ENCODE measurements at places on chromosomes 3 and 15.
A peak's percentile ranks its signal among the peaks of the same experiment; 100 is the strongest.

DNA sequence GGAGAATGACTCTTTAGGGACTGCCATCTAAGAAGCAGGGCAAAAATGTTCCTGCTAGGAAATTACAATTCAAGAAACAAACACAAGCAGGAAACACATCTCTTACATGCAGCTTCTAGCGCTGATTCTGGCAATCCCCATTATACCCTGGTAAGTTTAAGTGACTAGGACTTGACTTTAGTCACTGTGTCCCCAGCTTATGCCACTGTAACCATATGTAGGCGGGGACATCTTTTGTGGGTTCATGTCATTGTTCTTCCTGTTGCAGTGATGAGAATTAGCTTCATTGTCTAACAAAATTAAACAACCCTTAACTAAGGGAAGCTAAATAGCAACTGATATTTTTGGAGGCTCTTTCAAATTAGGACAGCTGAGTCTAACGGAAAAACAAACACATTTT lies 17.9 kb upstream of the FAM81A start:
- DNase-seq, result no peak

- no peak for DNase-seq
Measured at GRCh38 chr3:46406443-46406787, 451 bp downstream of the CCR5AS start.

DNA sequence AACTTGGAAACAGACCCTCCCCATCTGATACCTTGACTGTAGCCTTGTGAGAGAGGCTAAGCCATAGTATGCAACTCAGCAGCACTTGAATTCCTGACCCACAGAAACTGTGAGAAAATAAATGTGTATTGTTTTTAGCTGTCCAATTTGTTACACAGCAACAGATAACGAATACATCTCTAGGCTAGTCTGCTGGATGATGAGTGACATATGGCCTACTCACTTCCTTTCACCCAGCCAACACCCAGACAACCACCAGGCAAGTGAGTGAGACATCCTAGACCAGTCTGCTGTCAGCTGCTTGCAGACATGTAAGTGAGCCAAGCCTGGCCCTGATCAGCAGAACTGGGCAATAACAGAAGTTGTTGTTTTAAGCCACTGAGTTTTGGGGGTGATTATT lies 19.2 kb upstream of the SMAD6 start:
- DNase-seq, result no peak

- DNase-seq, result no peak
Measured at GRCh38 chr3:192923731-192924130, 6.1 kb upstream of the MB21D2 start.

DNA sequence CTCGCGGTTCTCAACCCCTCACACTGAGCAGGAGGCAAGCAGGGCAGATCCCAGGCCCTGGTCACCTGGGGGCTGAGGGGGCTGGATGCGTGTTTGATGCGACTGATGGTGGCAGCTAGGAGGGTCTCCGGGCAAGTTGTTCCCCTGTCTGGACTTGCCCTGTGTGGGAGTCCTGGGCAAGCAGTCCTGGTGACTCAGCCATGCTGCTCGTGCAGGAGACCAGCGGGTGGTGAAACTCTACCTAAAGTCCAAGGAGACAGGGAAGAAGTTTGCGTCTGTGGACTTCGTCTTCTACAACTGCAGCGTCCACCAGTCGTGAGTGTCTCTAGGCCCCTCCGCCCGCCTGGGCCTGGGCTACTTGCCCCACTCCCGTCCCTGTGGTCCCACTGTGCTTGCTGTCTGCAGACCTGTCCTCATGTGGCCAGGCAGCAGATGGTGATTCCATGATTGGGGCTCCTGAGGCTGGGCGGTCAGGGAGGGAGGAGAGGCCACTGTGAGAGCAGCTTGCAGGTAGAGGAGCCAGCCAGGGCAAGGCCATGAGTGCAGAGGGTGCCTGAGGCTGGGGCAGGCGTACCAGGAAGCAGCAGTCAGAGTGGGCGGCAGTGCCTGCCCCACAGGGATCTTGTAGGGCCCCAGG lies 23.1 kb downstream of the PLXNA1 start:
- no peak for DNase-seq

DNA sequence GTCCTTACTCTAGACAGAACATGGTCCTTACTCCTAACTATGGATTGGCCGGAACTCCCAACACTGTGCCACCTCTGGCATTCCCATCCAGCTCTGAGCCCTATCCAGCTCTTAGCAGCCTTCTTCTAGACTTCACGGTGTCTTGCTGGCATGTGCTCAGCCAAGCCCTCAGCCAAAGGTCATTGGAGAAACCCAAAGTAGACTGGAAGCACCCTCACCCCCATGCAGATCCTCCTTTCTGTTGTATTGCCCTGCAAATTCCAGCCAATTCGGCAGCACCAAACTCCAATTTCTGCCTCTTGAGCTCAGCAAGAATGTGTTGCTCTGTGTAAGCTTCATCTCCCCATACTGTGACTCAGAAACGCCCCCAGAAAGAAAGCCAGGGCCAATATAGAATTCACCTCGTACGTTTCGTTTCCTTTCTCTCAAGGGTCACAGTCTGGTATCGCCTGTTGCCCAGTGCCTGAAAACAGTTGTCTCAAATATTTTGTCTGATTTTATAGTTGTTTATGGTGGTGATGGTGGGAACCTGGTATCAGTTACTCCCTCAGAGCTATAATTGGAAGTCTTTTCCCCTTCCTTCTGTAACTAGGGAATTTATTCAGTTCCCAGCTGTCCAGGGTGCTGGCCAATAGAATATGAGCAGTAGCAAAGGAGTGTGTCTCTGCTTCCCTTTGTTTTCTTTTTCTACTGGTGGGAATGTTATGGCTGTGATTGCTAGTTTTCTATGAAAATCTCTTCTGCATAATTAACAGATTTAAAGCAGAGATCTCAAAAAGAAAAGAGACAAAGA lies 28.4 kb upstream of the EPHB3 start:
- DNase-seq, result no peak

GRCh38 chr3:97821774-97822358 lies at the start of gene CRYBG3:
CRYBG3 (plus strand) TSS chr3:97822011; CDS start chr3:97822207, 196 bp downstream.
- peak; percentile 87 for DNase-seq

GRCh38 chr15:71575474-71576045 lies 234.8 kb upstream of the NR2E3 start:
- DNase-seq, result no peak

DNA sequence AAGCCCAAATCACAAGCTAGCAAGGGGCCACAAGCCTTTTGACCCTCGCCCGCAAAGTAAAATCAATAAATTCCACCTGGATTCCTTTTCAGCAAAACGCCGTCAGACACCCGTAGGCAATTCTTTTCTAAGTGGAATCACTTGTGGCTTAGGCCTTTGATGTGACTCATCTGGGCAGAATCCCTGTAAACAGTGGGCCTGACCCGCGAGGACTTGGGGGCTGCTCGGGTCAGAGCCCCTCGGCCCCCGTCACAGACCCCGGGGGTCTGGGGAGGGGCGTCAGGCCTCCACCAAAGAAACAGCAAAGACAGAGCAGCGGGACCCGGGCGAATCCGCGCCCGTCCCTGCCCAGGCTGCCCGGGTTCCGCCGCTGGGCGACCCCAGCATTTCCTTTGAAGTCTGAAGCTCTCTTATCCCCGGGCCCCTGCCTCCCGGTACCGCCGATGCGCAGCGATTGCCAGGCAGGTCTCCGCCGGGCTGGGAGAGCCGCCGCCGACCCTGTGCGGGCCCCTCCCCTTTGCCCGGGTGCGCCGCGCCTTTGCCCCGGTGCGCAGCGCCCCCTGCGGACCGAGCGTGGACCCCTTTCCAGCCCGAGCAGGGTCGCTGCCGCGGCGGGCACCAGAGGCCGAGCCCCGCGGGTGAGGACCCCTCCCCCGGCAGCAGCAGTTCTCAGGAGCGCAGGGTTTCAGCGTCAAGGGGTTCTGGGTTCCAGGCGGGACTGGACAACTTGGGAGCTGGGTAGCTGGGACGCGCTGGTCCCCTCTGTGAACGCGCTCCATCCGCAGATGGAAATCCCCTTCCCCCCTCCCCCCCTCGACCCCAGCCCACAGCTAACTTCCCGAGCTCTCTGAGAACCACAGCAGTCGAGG lies 178.3 kb downstream of the UACA start:
- DNase-seq, result peak; percentile 58

DNA sequence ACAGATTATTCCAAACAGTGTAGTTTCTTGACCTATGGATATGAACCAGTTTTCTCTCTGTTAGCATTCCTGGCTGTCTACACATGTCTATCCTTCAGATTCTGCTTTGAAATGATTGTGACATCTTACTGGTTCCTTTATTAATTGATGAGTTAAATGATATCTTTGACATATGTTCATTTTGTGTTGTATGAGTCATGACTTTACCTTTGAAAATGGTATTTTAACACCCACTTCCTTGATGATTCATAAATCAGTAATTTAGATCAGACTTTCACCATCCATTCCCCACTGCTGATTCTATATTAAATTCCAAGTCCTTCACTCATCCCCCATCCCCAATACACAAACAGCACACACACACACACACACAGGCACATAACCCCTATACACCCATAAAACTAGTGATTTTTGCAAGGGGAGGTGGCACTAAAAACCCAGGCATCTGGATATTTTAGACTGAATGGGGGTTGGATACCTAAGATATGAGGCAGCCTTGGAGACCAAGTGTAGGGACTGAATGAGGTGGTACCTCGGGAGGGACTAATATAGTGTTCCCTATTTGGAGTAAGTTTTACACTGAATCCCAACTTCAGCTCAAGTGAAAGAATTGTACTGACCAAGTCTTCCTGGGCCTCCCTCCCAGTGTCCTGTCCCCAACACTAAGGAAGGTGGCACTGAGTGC lies 9.7 kb downstream of the CCK start:
- no peak for DNase-seq

DNA sequence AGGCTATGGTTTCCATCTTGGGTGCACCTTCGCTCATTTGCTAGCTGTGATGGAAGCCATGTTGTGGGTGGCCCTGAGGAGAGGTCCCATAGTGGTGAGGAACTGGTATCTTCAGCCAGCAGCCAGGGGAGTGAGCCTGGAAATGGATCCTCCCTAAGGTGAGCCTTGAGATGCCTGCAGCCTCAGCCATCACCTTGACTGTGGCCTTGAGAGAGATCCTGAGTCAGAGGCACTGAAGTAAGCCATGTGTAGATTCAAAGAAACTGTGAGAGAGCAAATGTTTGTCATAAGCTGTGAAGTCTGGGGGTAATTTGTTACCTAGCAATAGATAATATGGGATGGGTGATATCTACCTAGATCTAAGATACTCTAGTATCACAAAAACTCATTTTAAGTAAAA lies 105.3 kb downstream of the SNRK start:
- DNase-seq, result no peak

GRCh38 chr3:10757021-10757820 lies 58.8 kb upstream of the SLC6A11 start:
- DNase-seq, result peak; percentile 29

DNA sequence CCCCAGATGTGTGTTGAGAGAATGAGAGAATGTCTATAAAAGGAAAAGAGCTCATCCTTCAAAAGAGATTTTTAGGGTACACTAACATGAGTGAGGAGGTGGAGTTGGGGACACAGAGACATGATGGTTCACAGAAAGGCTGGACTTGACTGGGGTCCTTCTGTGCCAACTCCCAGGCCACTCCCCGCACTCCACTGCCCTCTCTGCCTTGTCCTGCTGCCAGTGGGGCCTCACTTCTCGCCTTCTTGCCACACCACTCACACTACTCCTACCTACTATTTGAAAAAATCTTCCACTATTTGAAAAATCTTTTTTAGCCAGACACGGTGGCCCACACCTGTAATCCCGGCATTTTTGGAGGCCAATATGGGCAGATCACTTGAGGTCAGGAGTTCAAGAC lies 298.1 kb downstream of the EPHB1 start:
- no peak for DNase-seq

DNA sequence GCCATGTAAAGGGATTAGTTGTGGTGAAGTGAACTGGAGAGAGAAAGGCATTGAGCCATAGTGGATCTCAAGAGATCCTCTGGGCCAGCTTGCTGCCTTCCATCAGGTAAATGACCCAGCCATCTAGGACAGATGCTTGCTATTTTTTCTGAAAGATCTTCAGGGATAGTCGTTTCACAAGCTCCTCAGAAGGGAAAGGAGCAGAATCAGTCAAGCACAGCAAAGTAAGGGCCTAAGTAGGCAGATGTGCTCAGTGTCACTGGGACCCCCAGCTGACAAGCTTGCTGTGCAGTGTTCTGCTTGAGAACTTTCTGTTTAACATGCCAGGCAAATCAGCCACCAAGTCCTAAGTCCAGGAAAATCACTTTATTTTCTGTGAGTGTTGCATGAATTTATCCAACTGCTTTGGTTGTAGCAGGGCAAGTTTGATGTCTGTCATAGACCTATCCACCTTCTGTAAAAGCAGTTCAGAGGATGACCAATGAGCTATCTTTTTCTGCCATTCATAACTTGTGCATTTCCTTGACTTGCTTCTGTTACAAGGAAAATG lies 319.8 kb downstream of the IL5RA start:
- no peak for DNase-seq

GRCh38 chr15:57596301-57596855 lies 4.7 kb downstream of the MYZAP start:
- DNase-seq, result no peak

- DNase-seq, result no peak
Measured at GRCh38 chr3:108001457-108001856, 89.4 kb downstream of the CD47 start.

- no peak for DNase-seq
Measured at GRCh38 chr15:85063522-85064079, 81.9 kb downstream of the PDE8A start.

- no peak for DNase-seq
Measured at GRCh38 chr3:44561076-44561475, 6.1 kb downstream of the ZKSCAN7 start.

GRCh38 chr3:3189961-3190360 lies 10.5 kb upstream of the CRBN start:
- DNase-seq, result no peak

GRCh38 chr3:141434255-141434654 lies 52.6 kb upstream of the RASA2 start:
- no peak for DNase-seq

DNA sequence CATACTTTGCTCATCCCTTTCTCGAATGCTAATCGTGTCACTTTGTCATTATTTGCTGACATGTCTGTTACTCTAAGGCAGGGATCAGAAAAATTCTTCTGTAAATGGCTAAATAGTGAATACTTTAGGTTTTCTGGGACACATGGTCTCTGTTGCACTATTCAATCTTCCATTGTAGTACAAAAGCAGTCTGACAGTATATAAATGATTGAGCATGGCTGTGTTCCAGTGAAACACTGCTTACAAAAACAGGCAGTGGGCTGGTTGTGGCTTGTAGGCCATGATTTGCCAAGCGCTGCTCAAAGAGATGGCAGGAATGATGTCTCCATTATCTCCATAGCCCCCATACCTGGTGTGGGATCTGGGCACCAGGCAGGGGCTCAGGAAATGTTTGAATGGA lies 45.6 kb downstream of the TMEM266 start:
- DNase-seq, result no peak
